ENCODE measurements at places on chromosomes 3 and 15.

DNA sequence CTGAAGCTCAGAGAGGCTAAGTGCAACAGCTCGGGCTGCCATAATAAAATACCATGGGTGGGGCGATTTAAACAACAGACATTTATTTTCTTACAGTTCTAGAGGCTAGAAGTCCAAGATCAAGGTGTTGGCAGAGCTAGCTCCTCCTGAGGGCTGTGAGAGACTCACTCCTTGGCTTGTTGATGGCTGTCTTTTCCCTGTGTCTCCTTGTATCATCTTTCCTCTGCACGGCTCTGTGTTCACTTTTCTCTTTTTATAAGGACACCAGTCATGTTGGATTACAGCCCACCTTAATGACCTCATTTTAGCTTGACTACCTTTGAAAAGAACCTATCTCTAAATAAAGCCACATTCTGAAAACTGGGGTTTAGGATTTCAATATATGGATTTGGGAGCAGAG lies 129.7 kb downstream of the RPL22L1 start:
- DNase-seq: no peak

DNA sequence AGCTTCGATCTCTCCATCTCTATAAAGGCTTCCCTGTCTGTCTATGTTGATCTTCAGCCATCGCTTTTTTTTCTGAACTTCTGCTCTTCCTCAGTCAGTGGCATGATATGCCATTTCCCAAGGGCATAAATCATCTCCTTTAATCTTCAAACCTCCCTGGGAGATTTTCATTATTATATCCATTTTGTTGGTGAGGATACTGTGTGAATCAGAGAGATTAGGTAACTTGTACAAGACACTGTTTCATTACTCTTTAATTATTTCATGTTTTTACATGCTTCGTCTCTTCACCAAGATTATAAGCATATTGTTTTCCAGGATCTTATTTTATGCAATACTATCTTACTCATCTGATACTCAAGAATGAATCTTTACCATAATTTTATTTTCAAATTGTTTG lies 124.8 kb upstream of the ATP11B start:
- no peak for DNase-seq

- no peak for DNase-seq
These were observed 194.0 kb downstream of the BBX start for GRCh38 chr3:107716734-107717133.

GRCh38 chr3:105523501-105523900 lies 156.8 kb downstream of the ALCAM start:
- no peak for DNase-seq

GRCh38 chr3:185984203-185984602 lies 46.4 kb upstream of the TRA2B start:
- no peak for DNase-seq

DNA sequence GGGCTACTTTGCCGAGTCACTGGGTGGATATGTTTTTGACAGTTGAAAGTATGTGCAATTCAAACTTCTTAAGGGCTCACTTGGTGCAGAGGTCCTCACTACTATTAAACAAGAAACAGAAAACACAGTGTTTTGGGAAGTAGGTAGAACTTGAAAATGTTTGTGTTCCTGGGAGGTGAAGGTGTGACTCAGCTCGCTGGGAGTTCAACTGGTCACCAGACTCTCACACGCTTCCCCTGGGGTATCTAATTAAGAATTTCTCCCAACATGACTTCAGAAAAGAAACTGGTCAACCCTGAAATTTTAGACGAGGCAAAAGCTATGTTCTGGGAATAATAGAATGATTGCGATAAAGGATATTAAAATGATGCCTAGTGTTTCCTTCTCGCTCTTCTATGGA lies 1039.8 kb upstream of the SEMA6D start:
- no peak for DNase-seq

- DNase-seq: no peak
These were observed 133.1 kb downstream of the SMAD6 start for GRCh38 chr15:66834881-66835878.

DNA sequence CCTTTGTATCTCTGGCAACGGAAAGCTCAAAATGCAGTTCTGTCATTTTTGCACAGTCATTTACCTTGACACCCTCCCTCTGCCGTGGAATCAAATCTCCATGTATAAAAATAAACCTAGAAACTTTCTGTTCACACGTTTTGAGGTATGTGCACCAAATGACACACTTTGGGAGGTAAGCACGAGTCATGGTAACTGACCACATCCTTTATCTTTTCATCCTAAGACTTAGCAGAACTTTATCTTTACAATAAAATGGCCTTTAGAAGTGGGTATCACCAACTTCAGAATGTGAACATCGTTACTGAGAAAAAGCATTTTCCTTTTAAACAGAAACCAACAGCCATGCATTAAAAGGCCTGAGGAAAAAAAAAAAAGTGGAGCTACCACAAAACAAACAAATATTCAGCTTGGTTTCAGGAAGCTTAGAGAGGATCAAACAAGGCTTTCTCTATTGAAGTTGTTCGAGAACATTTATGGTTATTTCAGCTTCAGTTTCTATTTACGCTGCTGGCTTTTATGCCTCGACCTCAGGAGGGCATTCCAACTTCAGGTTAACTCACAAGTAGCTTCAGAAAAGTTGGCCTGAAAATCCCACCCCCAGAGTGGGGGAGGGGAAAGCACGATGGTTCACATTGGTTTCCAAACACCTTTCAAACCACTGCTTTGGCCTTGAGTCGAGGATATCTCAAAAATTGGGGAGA lies 171.1 kb upstream of the ICE2 start:
- DNase-seq: no peak

DNA sequence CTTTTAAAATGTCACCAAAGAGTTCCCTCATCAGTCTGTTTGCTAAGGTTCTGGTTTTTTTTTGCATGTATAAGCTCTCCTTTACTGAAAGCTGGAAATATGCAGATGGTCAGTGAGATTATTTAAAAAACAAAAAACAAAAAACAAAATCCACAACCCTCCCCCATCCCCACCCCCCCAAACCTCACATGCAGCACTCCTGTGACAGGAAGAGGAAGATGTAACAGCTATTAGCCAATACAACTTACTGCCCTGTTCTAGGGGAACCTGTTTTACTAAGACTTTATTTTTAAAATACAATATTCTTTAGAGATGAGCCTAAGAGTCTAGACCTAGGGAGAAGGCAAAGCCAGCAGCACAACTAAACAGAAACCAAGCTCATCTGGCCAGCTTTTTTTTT lies 39.5 kb downstream of the ANP32A start:
- no peak for DNase-seq

DNA sequence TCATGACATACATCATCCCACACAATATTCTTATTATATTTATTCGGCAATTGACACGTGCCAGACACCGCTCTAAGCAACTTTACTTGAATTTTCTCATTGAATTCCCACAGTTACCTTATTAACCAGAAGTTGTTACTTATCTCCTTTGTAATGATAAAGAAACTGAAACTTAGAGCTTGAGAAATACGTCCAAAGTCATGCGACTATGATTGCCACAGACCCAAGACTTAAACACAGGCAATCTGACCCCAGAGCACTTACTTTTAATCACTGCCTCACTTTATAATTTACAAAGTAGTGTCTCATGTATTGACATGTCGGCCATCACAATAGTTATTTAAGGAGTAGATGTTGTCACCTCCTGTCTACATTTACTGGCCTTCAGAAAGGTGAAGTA lies 64.7 kb downstream of the ATP13A4 start:
- no peak for DNase-seq

DNA sequence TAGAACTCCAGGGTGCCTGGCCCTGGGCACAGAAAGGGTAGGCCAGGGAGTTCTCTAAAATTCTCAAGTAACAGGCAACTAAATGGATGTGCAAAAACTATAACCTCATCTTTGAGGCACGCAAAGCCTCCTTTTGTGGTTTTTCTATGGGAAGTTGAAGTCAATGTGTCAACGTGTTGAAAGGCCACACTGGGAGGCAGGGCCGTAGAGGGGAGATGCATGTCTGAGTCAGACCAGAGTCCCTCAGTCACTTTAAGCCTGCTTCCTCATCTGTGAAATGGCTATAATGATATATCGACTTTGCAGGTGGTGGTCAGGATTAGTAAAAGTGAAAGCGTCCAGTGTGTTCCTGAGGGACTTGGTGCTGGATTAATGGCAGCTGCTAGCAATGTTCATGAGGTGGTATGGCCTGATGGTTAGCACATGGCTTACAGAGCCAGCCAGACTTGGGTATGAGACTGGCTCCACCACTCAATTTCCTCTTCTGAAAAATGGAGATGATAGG lies 17.0 kb downstream of the TGM5 start:
- DNase-seq: no peak

- DNase-seq: no peak
These were observed 372.7 kb upstream of the ATP10A start for GRCh38 chr15:26235864-26236263.

DNA sequence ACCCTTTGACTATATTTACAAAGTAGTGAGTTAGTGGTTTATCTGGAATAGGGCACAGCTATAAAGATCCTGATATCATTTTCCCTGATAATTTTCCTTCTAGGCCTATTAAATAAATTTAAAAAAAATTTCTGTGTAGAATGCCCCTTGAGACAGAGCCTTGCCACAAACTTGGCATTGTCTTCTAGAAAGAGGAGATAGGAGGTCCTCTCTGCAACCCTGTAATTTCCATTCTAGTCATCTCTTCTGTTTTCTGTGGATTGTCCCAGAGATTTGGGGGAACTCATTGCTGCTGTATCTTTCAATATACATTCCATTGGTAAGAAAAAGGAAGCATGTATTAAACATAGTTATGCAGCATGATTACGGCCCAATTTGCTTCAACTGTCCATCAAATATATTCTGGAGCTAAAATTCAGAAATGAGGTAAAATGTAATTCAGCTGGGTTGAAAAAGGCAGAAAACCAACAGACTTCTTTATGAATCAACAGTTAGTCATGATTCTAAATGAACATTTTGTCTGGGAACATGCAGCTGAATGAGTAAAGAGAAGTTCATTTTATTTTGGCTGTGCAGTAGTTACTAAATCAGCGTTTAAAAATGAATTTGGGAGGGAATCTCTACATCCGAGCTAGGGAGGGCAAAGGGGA lies 401.1 kb downstream of the NAALADL2 start:
- no peak for DNase-seq

DNA sequence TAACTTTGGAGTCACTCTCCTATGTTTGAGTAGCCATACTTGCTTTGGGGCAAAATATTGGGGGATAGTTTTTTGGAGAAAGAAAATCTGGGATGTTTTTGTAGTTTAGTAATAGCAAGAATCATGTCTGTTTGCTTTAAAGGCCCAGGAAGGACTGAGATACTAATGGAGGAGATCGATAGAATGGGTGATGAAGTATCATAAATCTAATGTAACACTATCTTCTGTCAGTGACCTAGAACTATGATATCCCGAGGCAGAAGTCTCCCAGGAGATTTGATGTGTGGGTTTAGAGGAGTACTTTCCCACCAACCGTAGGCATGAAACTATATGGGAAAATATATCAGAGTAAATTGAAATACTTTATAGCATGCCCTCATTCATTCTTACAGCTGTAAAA lies 21.0 kb upstream of the NFKBIZ start:
- no peak for DNase-seq

- peak; percentile 56 for DNase-seq
These were observed 90.7 kb downstream of the SCN11A start for GRCh38 chr3:38960953-38961622.

GRCh38 chr3:46984591-46985459 lies 5.4 kb downstream of the NBEAL2 start:
- DNase-seq: no peak

GRCh38 chr3:142028243-142028777 lies 121.0 kb downstream of the TFDP2 start:
- DNase-seq: peak; percentile 53

DNA sequence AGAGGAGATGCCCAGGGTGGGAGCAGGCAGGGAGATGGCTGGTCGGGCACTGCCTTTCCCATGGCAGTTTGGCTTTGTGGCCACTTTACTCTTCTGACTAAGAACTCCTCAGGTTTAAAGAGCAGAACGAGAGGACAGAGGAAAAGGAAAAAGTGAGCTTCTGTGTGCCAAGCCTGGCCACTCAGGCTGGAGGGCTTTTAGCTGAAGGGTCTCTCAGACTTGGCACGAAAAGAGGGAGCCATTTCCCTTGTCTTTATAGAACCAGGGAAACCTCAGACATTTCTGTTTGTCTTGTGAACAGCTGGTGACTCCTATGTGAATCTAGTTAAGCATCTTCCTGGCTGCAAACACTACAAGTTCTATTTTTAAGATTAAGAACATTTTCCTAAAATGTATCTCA lies 23.3 kb upstream of the PSMD6 start:
- no peak for DNase-seq

- DNase-seq: no peak
These were observed 129.1 kb upstream of the SMAD3 start for GRCh38 chr15:66936109-66936860.

GRCh38 chr3:147518465-147518864 lies 109.3 kb downstream of the ZIC1 start:
- no peak for DNase-seq

DNA sequence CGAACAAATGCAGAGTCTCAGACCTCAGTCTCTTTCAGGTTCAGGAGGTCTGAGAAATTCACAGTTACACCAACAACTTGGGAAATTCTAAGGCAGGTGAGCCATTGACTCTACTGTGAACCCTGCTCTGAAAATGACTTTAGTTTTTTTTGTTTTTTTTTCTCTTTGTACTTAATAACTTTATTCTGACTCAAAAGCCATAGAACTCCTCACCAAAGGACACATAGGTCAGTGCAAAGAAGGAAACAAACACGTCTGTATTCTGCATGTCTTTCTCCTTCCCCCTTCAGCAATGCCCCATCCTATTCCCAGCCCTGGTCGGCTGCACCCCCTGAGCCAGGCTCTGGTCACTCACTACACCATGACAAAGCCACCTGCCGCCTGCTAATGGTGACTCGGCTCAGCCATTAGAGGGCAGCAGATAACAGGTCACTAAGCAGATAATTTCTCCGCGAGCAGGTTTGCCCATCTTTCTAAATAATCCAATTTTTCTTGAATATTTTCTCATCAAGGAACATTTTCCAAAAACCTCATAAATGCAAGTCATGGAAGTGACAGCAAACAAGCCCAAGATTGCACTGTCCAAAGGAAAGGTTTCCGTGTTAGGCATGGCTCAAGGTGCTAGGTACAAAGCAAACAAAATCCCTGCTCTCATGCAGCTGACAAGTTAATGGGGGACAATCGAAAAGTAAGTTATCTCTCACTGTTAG lies 37.7 kb downstream of the TM4SF4 start:
- DNase-seq: peak; percentile 60

GRCh38 chr3:162367429-162368260 lies 871.0 kb downstream of the OTOL1 start:
- no peak for DNase-seq

GRCh38 chr3:154819491-154819890 lies 260.6 kb upstream of the MME start:
- DNase-seq: no peak

DNA sequence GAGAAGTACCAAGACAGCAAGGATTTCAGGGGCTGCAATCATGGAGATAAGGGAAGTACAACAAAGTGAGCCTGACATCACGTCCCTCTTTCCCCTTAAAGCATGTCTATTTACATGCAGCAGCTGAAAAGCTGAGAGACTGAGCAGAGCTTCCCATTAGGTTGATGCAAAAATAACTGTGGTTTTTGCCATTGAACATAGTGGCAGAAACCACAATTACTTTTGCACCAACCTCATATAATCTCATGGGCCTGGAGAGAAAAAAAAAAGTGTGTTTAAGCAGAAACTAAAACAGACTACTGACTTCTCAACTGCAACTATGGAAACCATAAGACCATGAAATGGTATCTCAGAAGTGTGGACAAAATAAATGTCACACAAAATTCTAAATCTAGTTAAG lies 48.3 kb downstream of the CCDC12 start:
- DNase-seq: no peak

- DNase-seq: no peak
These were observed 17.0 kb downstream of the ACAP2 start for GRCh38 chr3:195425849-195426248.
